ENCODE measurements at places on chromosomes 3 and 15. TPM values are rescaled to one million over a fixed set of nuclear protein-coding genes. Genes with fewer than 3 reads are reported as not detected.

- no peak for DNase-seq
Measured at GRCh38 chr15:28111543-28111942, 12.4 kb upstream of the OCA2 start.

DNA sequence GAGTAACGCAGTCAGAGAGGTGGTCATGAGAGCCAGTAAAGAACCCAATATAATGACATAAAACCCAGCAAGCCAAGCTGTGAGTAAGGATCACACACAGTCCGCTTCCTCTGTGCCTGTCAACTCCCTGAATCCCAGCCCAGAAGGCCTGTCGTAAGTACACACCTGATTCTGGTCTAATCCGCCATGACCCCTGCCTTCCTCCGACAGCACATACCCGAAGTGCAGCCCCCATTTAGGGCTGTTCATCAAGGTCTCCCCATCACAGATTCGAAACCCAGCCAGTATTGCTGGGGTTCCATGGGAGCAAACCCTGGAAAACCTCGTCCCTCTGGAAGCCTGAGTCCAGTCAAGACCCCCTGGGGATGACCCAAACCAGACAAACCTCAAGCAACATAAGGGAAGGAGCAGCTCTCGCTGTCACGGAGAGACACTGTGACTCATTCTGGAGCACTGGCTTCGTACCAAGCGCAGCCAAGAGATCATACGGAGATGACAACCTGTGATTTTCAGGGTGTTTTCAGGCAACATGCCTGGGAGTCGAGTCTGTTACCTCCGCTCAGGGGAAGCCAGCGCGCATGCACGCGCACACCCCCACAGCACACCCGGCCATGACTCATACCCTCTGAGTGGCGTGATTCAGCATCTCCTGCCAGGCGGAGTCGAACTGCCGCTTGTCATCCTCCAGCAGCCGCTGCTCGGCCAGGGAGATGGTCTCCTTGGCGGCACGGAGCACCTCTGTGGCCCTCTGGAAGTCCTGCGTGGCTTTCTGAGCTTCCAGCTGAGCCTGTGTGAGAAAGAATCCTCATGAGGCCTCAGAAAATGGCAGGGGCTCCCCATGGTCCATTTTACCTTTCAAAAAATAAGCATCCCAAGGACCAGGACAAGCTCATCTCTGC is 63.0 kb downstream of the SH3BP5 start:
- DNase-seq = peak; percentile 94

- DNase-seq = no peak
Measured at GRCh38 chr15:40059821-40060220, 20.8 kb upstream of the SRP14 start.

DNA sequence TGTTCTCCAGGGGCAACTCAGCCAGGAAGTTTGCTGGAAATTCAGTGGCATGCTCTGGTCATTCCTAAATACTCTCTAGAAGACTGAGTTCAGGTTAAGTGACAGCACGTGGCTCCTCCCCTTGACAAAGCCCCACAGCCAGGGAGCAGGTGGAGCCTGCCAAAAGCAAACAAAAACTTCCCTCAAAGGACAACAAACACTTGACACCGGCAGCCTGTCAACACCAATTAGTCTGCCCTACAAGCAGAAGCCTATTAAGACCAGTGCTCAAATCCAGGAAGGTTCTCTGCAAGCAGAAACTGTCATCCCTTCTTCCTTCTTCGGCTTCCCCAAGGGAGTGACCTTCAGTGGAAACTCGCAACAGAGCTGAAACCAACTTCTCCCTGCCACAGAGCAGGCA is 5.0 kb downstream of the MEX3B start:
- DNase-seq = no peak

DNA sequence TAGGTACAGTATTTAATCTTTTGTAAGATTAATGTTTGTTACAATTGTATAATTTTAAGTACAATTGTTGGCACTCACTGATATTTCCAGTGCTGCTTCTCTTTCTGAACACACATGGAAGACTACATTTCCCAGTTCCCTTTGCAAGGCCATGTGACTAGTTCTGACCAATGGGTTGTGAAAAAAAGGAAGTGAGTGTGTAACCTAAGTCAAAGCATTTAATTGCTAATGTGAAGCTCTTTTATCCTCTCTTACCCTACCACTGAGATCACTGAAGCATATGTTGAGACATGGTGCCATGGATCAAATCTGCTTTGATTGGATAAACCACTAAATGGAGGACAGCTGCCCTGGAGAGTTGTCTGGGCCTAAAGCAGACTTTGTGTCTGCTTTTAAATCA is 83.9 kb upstream of the PLXND1 start:
- peak; percentile 31 for DNase-seq

- DNase-seq = peak; percentile 54
Measured at GRCh38 chr15:73800662-73801345, 47.7 kb upstream of the INSYN1 start.

DNA sequence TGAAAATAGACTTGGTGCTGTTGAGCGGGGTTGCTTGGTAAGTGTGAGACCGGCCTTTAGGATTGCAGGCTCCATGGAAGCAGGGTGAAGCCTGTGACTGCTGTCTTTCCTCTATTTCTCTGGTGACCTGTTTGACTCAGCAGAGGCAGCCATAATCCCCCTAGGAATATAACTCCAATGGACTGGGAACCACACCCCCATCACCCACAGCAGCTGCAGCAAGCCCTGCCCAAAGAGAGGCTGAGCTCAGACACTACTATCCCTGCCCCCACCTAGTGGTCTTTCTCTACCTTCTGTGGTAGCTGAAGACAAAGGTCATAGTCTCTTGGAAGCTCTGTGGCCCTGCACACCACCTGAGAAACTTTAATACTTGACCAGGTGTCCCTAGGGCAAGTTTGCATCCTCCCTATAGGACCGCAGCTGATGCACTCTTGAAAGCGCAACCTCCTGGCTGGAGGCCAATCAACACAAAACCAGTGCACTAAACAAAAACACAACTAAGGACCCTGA is 133.6 kb upstream of the MRPL3 start:
- DNase-seq = no peak

- no peak for DNase-seq
Measured at GRCh38 chr3:108511055-108511454, 659 bp upstream of the MYH15 start.

- no peak for DNase-seq
Measured at GRCh38 chr3:29958816-29959215, 647.6 kb upstream of the TGFBR2 start.

- no peak for DNase-seq
Measured at GRCh38 chr15:99371180-99372103, 120.2 kb downstream of the LRRC28 start.

- DNase-seq = no peak
Measured at GRCh38 chr3:127718916-127719290, 46.2 kb downstream of the ABTB1 start.

GRCh38 chr3:29593802-29594201 is 312.9 kb downstream of the RBMS3 start:
- DNase-seq = no peak

DNA sequence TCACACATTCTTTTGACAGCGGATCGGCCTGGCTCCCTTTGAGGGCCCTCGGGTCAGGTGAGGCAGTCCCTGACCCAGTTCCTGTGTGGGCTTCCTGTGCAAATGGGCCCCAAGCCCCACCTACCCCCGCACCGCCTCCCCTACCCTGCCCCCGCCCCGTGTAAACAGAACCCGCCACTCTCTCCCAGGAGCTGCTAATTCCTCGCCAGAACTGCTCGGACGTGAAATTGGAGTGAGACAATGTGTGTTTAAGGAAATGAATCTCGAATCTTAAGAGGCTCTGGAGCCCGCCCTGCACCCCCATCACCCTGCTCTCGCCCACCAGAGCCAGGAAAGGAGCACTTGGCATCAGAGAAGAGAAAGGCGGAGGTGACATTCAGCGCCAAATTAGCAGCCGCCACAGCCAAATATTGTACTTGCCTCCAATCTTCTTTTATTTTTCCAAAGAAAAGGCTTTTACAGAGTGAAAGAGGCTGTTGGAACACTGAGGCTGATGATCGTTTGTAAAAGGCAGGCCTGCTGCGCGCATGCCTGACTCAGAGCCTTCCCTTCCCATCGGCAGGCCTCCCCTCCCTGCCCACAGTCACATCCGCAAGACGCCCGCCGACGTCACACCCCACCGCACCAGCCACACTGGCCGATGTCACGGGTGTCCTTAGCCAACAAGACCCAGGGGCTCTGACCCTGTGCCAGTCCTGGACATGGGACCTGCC is 53.1 kb downstream of the CACNA2D2 start:
- no peak for DNase-seq

DNA sequence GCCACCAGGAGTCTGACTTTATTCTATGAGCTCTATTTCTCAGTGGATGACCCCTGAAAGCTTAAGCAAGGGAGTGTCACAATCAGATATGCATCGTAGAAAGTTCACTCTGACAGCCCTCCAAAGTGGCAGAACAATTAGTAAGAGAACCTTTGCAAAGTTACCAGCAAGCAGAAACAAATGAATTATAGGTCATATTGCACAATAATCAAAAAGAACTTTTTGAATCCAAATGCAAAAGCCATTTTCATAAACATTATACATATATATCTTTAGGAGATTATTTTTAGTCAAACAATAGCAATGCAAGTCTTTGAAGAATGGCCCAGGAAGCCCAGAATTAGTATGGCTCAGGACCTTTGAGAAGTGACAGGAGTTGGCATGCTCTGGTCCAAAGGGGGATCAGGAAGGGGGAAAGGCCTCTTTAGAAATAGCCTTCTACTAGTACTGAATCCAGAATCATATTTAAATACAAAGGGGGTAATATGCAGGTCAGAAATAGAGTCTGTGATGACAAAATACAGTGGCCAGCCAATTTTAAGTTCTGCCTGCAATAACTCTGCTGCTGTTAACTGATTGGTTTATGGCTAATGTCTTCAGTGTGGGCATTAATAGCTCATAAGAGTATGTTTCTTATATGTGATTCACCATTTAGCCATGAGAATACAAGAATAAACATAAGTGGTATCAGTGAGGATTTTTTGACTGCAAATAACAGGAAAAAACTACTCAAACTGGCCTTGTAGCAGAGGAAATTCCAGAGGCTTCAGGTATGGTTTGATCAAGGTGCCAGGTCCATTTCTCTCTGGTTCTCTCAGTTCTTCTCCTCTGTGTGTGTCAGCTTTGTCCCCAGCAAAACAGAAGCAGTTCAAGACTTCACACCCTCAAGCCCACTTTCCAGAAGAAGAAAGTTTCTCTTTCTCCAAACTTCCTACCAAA is 17.0 kb upstream of the ITGB5 start:
- DNase-seq = no peak

The ALDH1A2 gene
- not detected for total RNA-seq

The ASB14 gene
- total RNA-seq = not detected

The SCN11A gene
- not detected for total RNA-seq

The PAK6 gene
- total RNA-seq = 0.09 TPM
